DMS79 treated with DMSO at 0.1 percent for 48 hours (cell line): ENCODE measurements at places on chromosomes 1 and 21.

- no peak for DNase-seq
Observed at GRCh38 chr21:42215942-42216725, 2.8 kb upstream of the ABCG1 start.

GRCh38 chr1:206658264-206658980, 23.1 kb downstream of the DYRK3 start:
- DNase-seq = no peak

GRCh38 chr1:50779801-50780200, 180.3 kb downstream of the FAF1 start:
- no peak for DNase-seq

DNA sequence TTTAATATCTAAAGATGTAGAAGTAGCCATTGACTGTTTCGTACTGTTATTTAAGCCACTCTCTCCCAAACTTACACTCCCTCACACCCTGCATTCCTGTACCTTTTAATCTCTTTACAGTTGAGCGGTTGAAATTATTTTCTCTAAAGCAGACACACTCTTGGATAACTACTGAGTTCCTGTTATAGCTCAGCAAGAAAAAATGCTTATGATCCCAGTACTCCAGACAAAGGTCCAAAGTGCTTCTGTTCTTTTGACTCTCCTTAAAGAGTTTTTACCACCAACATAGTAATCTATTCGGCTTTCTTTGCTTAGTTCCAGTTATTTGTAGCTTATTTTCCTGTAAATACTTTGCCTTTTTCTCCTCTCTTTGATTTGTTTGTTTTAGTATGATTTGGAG, 100.1 kb downstream of the ATF6 start:
- DNase-seq = no peak

- DNase-seq = no peak
Observed at GRCh38 chr1:60872426-60873054, 209.8 kb upstream of the NFIA start.

DNA sequence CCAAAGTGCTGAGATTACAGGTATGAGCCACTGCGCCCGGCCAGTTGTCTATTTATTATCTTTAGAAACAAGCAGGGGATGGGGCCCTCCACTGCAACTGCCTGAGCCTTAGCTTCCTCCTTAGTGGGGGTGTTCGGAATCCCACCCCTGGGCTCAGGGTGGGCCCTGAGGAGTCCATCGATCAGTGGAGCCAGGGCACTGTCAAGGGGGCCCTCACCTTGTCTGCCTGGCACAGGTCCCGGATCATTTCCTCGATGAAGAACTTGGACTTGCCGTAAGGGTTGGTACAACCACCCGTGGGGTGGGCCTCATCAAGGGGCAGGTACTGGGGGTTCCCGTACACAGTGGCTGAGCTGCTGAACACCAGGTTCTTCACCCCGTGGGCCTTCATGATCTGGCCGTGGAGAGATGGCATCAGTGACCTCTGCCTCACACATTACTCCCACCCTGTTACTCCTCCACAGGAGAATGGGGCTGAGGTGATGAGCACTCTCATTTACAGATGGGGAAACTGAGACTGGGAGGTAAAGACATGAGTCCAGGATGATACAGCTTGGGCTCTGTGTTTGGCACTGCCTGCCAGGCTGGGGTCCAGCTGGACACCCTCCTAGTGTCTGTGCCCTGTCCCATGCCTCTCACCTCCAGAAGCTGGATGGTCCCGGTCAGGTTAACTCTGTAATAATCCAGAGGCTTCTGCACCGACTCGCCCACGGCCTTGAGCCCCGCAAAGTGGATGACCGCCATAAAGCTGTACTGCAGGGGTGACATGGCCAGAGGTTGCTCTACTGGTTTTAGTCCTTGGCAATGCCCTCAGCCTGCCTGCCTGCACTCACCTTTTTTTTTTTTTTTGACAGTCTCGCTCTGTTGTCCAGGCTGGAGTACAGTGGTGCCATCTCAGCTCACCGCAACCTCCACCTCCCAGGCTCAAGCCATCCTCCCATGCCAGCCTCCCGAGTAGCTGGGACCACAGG, 2.8 kb downstream of the GALE start:
- no peak for DNase-seq

DNA sequence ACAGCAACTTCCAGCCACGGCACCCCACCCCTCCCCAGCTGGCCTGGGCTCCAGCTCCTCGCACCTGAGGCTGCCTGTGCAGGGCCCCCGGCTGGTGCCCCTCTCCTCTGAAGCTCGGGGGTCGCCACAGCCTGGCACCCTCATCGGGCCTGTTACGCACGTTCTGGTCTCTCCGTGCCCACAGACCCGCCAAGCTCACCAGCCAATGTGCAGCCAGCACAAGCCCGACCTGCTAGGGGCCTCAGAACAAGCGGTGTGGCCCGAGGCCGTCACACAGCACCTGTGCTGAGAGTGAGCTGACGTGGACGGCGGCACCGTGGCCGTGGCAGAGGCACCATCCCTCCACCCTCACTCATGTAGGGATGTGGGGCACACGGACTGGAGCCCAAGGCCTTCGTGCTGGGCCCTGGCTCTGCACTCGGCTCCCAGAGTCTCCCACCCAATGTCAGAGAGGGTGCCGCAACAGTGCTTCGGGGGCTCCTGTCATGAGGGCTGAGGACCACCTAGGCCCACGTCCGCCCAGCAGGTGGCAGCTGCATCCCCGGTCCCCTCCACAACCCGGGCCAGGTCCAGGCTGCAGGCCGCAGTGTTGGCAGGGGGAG, 4.4 kb upstream of the SAMD11 start:
- DNase-seq = no peak

- no peak for DNase-seq
Observed at GRCh38 chr1:211975152-211975941, 60.0 kb downstream of the INTS7 start.

- no peak for DNase-seq
Observed at GRCh38 chr1:16955186-16955585, 25.2 kb downstream of the MFAP2 start.

DNA sequence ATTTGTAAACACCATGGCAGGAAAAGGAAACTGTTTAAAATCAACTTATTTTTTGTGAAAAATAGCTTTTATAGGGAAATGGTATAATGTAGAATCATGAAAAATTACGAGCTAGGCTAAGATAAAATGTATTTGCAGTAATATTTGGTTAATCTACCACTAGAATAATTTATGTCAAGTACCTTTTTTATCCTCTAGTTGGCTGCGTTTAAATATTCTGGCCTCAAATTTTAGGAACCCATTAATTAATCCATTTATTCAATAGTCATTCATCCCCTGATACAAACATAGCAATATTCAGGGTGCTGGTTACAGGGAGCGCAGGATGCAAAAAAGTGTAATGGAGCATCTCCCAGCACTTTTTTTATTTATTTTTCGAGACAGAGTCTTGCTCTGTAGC, 8.6 kb upstream of the IER5 start:
- DNase-seq = no peak

DNA sequence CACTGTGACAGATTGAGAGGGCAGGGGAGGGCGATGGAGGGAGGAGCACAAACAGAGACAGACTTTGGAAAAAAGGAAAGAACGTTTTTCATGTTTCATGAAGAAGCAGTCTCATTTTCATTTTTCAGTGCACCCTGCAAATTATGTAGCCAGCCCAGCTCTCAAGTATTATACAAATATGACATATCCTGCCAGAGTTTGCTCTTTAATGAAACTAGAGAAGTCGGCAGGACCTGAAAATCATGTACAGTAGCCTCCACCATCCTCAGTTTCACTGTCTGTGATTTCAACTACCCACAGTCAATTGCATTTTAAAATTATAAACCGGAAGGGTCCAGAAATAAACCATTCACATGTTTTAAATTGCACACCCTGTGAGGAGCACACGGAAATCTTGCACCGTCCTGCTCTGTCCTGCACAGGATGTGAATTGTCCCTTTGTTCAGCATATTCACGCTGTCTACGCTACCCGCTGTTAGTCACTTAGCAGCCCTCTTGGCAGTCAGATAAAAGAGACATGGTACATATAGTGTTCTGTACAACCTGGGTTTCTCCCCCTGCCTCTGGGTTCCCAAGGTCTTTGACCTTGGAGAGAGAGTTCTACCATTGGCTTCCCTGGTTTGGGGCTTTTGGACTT, 13.6 kb upstream of the ADARB1 start:
- DNase-seq = no peak

GRCh38 chr21:35641271-35642016, 418.9 kb downstream of the SETD4 start:
- DNase-seq = no peak

DNA sequence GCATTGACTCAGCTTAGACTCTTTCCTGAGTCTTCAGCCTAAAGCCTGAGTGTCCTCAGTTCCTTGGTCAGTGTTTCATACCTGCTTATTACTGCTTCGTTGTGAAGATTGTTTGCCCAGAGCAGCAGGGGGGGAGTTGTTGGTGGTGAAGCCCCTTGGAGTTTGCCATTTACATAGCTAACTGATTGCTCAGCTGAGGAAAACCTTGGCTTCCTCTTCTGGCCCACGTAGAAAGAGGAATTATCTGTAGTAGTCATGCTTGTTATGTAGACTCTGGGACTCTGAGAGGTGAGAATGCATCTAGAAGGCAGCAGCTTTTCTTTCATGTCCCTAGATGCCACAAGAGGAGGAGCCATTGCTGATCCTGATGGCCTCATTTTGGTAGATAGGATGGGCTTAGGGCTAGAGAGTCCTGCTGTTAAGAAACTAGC, 125.9 kb downstream of the MAST2 start:
- DNase-seq = peak; percentile 68

DNA sequence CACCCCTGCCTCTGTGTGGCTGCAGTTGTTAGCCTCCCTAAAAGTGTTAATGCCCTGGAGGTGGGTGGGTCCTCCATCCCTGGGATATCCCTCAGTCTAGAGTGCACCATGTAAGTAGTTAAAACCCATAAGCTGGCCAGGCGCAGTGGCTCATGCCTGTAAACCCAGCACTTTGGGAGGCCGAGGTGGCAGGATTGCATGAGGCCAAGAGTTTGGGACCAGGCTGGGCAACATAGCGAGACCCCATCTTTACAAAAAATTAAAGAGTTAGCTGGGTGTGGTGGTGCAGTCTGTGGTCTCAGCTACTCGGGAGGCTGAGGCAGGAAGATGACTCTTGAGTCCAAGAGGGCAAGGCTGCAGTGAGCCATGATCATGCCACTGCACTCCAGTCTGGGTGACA, 10.3 kb downstream of the MYOC start:
- no peak for DNase-seq

GRCh38 chr1:110829955-110830553, 42.9 kb upstream of the CD53 start:
- no peak for DNase-seq

DNA sequence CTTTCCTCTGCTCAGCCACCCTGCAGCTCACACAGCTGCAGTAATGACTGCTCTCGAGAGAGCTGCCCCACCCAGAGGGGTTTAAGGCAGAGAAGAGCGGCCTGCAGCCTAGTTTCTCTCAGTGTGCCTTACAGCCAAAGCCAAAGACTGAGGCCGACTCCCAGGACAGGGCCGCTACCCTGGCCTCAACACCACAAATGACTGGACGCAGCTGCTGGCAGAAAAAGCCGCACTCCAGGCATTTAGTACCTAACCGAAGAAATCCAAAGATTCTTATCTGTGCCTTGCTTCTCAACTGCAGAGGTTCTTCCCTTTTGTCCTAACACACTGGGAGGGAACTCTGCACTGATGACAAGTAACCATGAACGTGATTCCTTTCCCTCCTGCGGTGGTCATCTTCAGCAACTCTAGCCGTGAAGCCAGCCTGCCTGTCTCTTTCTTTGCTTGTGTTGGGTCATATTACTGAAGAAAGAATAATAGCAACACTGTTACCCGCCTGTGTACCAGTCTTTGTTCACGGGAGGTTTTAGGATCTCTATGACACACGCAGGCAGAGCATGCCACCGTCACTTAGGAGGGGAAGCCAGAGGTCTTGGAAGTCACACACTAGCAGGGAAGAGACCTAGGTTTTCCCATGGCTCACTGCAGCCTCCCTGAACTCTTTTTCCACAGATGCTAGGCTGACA, 202.7 kb downstream of the RHOU start:
- no peak for DNase-seq

- DNase-seq = no peak
Observed at GRCh38 chr1:194870860-194871259, 1684.4 kb upstream of the B3GALT2 start.

- no peak for DNase-seq
Observed at GRCh38 chr1:60874718-60875117, 207.6 kb upstream of the NFIA start.

DNA sequence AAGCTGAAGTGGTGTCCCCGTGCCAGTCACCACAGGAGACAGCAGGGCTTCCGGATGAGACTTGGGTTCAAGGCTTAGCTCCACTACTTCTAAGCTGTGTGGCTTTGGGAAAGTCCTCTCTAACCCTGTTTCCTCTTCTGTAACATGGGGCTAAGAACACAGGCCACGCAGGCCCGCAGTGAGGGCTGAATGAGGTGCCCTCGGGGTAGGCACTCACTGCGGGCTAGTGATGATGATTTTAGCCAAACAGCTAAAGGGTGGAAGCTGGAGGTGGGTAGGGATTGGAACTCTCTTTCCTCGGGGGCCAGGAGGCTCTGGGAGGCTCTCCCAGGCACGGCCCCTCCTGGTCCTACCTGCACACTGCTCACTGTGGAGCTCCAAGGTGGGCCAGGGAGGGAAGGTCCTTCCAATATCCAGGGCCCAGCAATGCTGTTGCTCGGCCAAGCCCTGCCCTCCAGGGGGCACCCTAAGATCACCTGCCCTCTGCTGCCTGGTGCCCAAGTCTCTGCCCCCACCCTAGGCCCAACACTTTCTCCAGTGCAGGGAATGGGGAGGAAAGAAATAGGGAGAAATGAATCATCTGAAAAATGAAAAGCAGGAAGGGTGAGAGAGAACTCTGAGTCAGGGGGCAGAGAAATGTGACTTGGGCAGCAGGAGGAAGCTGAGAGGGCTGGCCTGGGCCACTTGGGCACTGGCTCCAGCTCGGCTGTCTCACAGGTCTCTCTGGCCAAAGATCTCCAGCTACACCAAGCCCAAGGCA, 19.2 kb upstream of the EVA1B start:
- peak; percentile 29 for DNase-seq

GRCh38 chr1:109527098-109527811, 12.4 kb upstream of the GPR61 start:
- no peak for DNase-seq

- no peak for DNase-seq
Observed at GRCh38 chr1:169072945-169073725, 33.4 kb upstream of the ATP1B1 start.

DNA sequence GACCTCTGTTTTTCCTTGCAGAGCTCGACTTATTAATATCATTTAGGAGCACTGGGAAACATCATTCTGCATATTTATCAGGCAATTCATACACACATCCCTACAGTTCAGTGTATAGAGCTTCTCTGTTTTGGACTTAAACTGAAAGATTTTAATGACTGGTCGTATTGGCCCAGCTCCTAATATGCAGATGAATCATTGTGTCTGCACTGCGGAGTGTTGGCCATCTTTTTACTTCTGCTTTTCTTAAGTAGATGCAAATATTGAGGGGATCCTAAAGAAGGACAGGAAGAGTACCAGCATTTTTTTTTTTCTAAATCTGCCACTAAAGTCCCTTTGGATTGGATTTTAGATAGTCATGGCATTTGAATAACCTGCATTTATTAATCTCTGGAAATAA, 154.8 kb downstream of the BACH1 start:
- no peak for DNase-seq

GRCh38 chr1:114145504-114146151, 8.0 kb downstream of the SYT6 start:
- DNase-seq = no peak

- no peak for DNase-seq
Observed at GRCh38 chr1:209820986-209821385, 6.8 kb upstream of the UTP25 start.
